Fibroblast of the aortic adventitia (primary cell): ENCODE measurements at places on chromosomes 13 and 19. TPM values are rescaled to one million over a fixed set of nuclear protein-coding genes. Genes with fewer than 3 reads are reported as not detected.

- DNase-seq, result no peak
Measured at GRCh38 chr19:10107254-10107653, 1.1 kb downstream of the PPAN start.

DNA sequence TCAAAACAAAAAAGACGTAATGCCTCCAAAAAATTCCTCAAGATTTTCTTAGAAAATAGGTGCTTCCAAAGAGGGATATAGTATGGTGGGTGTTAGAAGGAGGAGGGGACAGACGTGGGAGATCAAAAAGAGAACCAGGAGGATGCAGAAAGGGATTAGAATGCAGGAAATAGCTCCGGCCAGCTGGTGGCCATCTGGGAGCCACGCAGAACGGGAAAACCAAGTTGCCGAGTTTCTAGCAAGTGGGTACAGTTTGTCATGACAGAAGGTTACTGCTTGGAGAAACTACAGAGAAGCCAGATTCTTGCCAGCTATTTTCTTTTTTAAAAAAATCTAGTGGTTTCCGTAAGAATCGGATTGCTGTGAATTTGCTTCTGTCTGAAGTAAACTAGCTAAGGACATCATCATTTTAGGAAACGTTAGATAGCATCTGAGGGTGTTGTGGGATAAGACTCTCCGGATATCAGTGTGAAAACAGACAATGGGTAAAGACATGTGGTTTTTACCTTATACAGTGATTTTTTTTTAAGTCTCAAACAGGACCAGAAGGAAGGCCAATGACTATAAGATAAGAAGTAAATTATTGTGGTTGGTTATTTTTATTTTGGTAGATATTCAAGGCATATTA is 104.9 kb downstream of the HSPH1 start:
- peak; percentile 25 for DNase-seq

DNA sequence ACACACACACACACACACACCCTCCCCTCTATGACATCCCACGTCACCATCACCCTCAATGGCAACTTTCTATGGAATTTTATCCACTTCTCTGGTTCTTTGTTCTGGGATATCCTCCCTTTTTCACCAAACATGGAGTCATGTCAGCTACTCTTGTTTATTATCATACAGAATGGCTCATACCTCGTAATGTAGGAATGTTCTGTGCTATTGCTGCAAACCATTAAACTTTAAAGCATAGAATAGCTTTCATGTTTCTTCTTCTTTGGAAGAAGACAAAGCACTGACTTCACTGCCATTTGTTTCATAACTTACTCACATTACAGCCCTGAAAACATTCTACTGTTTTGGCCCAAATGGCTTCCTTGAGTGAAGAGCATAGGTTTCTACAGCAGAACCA is 163.4 kb downstream of the FOXO1 start:
- peak; percentile 31 for DNase-seq

GRCh38 chr19:10289167-10289835 is 451 bp upstream of the ICAM5 start:
- no peak for DNase-seq

DNA sequence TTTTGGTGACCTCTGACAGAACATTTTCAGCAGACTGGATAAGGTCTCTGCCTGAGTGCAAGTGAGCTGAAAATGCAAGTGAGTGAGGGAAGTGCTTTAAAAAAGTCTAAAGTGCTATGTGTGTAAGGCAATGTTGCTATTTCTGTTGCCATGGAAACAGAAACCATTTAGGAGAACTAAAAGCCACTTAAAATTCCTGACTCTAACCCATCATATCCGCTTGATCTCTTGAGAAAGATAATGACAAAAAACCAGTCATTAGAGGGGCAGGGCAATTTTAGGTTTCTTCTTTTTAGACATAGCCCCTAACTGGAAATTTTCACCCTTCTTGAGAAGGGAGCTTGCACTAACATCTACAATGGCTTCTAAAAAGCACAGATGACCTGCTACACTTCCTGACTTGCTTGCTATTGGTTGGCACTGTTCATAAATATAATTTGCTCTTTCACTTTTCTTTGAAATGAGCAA is at the start of gene CYSLTR2:
CYSLTR2 (plus strand) TSS at position 458 of the 468 bp plus-strand sequence. CDS start 52,889 bp downstream, outside the sequence.
- peak; percentile 27 for DNase-seq

CGB5 gene
- total RNA-seq, result not detected in 2 replicates

ZNF431 gene
- 5.1 and 10.1 TPM in 2 replicates for total RNA-seq
